ENCODE measurements at places on chromosomes 1 and 21. TPM values are rescaled to one million over a fixed set of nuclear protein-coding genes. Genes with fewer than 3 reads are reported as not detected.

The FAM72A gene
- 30.6 TPM for total RNA-seq

DNA sequence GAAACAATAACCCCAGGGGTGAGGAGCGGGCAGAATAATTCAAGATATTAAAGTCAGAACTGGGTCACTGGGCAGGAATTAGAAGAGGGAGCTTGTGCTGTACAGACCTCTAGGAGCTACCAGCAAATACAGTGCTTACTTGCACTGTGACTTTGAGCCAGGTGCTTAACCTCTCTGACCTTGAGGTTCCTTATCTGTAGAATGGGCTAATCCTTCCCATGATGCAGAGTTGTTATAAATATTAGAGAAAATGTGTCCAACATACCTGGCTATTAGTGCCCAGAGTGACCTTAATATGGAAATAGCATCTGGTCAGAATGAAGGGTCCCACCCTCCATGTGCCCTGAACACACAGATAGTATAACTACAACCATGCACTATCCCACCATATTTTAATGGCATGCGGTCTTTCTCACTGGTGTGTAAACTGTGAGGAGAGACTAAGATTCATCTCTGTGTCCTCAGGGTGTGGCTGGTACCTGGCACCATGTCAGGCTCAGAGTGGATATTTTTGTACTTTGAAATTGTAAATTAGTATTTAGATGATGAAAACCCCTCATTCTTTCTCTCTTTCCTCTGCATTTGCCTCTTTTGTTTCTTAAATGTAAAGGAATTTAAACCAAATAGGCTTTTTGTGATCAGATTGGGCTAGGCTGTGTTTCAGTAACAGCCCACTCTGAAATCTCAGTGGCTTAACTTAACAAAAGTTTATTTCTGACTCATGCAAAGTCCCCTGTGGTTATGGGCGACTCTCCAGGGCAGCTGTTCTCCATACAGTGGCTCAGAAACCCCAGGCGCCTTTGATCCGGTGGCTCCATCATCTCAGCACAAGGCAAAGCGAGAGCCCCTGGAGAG is 60.0 kb upstream of the ROR1 start:
- H3K4me3 ChIP-seq = no peak overlapping the region
- no peaks in the 10 kb centered on the region for H3K27me3 ChIP-seq
- DNase-seq = no peak
- peaks cover 6% of the 10 kb centered on the region for H3K4me1 ChIP-seq
- no peaks in the 10 kb centered on the region for H3K36me3 ChIP-seq

DNA sequence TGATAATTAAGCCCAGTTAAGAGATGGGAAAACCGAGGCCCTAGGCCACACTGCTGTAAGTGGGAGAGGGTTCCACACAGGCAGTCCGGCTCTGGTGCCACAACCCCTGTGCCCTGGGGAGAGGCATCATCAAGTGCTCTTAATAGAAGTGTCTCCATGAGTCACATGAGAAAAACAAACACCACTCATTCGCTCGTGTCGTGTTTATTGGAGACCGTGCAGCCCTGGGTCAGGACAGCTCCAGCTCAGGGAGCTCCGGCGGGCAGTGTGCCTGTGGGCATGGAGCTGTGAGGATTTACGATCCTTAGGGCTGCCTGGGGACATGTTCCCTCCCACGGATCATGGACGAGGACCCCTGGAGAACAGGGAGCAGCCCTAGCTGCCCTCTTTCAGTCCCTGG is 658.5 kb downstream of the AJAP1 start:
- peaks cover 65% of the 10 kb centered on the region for H3K36me3 ChIP-seq
- DNase-seq = no peak
- H3K27ac ChIP-seq = no peak overlapping the region
- H3K27me3 ChIP-seq = peaks cover 6% of the 10 kb centered on the region
- no peak overlapping the region for H3K4me3 ChIP-seq

The IKBKE gene
- 8.0 TPM for total RNA-seq

DNA sequence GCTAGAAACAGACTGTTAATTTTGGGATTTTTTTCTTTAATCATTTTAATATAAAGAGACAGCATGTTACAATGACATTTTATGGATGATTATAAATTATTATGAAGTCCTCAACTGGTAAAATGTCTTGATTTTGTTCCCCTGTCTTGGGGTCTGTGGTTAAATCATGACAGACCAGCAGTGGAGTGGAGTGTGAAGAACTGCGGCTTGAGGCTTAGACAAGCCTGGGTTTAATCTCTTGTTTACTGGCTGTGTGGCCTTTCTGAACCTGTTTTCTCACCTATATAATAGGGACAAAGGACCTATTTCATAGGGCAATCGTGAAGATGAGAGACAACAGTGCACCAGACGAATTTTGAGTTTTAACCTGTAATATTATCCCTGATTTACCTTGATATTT is 1.8 kb upstream of the UMODL1 start:
- peaks cover 12% of the 10 kb centered on the region for H3K4me1 ChIP-seq
- H3K27ac ChIP-seq = no peak overlapping the region
- no peak for DNase-seq
- no peak overlapping the region for H3K4me3 ChIP-seq
- no peaks in the 10 kb centered on the region for H3K27me3 ChIP-seq

- no peaks in the 10 kb centered on the region for H3K36me3 ChIP-seq
- DNase-seq = no peak
- no peak overlapping the region for H3K27ac ChIP-seq
- H3K4me3 ChIP-seq = no peak overlapping the region
Observed at GRCh38 chr1:9477535-9477934, 61.7 kb upstream of the SLC25A33 start.

GRCh38 chr1:10328180-10328963 is 70.5 kb upstream of the PGD start:
- H3K4me1 ChIP-seq = no peaks in the 10 kb centered on the region
- peaks cover 25% of the 10 kb centered on the region for H3K36me3 ChIP-seq
- no peak overlapping the region for H3K27ac ChIP-seq
- no peak overlapping the region for H3K4me3 ChIP-seq
- no peaks in the 10 kb centered on the region for H3K27me3 ChIP-seq
- DNase-seq = no peak
